ENCODE measurements at places on chromosomes 2 and 18. TPM values are rescaled to one million over a fixed set of nuclear protein-coding genes. Genes with fewer than 3 reads are reported as not detected.

ATP6V1B1 gene
- not detected for total RNA-seq

LBX2 gene
- total RNA-seq: 0.94 TPM

COL6A3 gene
- 9.5 TPM for total RNA-seq

EN1 gene
- not detected for total RNA-seq

MSTN gene
- not detected for total RNA-seq

ERCC3 gene
- 52.8 TPM for total RNA-seq

GRCh38 chr2:239329972-239330572 is 70.7 kb downstream of the HDAC4 start:
- DNase-seq: no peak

GRCh38 chr2:120864981-120865380 is 129.3 kb downstream of the GLI2 start:
- DNase-seq: no peak

DNA sequence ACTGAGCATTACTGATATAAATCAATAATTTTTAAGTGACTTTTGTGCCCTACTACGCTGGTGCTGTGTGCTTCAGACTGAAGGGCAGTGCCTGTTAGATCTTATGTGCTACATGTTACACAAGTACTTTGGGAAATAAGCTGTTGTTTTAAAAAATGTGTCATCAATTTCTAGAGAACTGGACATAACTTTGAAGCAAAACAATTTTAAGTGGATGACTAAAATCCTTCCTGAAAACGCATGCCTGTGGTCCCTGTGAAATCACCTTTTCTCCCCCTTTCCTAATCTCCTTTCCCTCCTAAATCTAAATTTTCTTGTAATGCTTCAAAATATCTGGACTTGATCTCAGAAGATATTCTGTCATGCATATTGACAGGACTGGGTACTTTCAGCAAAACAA is 7.1 kb upstream of the IL1RL1 start:
- DNase-seq: no peak

DNA sequence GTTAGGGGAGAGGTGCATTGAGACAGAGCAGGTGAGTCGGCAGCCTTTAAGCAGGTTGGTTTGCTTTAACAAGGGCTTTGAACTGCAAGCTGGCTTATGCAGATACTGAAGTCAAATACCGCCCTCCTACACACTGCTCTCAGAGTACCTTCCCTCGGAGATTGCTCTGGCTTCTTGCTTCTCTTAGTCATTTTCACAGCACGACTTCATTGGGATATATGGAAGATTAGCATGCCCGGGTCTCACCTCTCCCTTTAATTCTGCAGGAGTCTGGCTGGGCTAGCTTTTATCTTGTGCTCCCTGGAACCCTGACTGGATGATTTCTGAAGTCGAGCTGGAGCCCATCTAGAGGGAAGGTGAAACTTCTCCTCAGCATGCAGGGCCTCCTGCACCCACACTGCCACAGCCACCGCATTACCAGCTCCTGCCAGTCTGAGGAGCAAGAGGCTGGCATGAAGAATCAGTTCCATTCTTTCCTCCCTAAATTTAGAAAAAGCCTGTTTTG is 395.5 kb upstream of the HNRNPA3 start:
- DNase-seq: no peak

DNA sequence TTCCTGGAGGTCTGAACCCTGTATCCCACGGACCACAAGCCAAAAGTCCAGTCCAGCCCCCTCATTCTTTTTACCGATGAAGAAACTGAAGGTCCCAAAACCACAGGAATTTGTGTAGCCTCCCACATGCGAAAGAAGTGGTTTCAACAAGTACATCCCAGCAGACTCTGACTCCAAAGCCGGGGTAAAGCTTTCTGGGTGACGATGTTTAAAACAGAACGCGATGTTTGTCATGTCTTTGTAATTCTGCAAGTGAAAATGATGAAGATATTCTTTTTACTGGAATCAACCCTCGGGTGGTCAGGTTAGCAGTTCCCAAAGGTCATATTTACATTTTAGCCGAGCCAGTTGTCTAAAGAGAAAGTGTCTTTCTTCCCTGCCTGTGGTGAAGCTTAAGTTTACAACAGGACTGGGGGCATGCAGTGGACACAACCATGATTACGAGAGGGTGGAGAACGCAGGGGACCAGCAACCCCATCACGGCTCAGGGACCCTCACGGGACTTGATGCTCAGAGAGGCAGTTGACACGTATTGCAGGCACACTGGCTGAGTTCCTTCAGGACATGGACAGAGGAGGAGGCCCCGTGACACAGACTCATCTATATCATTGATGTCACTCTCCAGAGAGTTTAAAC is 17.8 kb upstream of the TMEM131 start:
- no peak for DNase-seq

DNA sequence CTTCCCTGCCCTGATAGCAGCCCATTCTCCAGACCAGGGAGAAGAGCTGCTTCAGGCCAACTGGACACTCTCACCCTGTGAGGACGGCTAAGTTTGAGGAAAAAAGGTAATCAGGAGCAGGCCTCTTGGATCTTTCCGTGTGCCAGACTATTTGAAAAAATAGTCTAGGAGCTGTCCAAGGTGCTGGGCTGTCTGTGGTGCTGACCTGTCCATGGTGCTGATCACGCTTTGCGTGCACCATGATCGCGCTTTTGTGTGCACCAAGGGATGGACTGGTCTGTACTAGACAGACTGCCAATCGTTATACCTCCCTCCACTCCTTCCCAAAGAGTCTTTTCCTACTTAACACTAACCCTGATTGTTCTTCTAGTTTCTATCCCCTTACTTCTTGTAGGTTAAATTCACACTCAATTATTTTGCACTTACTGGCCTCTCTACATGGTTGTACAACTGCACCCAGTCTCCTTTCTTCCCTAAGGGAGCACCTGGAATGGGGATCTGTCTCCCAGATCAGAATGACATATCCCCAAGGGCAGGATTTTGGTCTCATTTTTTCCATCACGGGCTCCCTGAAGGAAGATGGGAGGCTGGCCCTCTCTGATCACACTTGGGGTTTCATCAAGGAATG is 295.4 kb downstream of the CELF4 start:
- DNase-seq: peak; percentile 7

GRCh38 chr2:160324161-160324800 is 124.2 kb upstream of the ITGB6 start:
- DNase-seq: peak; percentile 16

DNA sequence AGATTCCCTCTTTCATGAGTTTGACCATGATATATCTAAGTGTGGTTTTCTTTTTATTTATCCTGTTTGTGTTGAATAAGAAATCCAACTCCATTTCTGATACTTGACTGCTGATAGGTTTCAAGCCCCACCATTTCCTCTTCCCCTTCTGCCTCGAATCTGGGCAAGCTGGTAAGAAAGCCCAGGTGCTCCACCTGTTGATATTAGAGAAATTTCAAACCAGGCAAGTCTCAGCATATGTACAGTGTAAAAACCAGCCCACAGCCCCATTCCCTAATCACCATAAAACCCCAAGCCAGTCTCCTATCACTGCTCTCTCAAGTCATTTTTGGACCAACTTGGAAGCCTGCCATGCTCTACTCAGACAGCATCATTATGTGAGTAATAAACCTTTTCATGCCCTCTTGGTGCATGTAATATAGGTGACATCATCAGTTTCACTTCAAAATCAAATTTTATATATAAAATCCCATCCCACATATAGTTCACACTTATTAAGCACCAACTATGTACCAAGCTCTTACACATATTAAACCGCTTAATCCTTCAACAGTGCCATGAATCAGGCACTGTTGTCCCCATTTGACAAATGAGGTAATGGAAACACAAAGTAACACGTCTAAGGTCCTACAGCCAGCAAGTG is 46.6 kb downstream of the SMAD2 start:
- no peak for DNase-seq

DNA sequence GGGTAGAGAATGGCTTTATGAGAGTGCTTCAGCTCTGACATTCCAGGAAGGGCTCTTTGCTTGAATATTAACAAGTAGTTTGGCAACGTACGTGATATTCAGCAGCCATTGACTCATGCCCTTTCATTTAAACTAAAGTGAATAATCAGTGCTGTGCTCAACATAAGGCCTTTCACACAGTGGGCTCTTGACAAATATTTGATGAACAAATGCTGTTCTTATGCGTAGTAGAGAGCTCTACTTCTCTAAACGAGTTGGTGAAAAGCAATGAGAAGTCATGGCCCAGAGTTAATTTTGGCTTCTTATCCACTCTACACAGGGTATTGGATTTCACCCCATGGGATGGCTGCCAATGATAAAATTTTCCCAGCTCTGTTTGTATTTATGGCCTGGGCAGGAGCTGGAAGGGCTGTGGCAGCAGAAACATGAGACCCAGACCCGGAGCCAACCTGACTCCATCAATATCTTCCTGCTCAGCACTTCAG is 338.9 kb downstream of the CCDC85A start:
- no peak for DNase-seq

DNA sequence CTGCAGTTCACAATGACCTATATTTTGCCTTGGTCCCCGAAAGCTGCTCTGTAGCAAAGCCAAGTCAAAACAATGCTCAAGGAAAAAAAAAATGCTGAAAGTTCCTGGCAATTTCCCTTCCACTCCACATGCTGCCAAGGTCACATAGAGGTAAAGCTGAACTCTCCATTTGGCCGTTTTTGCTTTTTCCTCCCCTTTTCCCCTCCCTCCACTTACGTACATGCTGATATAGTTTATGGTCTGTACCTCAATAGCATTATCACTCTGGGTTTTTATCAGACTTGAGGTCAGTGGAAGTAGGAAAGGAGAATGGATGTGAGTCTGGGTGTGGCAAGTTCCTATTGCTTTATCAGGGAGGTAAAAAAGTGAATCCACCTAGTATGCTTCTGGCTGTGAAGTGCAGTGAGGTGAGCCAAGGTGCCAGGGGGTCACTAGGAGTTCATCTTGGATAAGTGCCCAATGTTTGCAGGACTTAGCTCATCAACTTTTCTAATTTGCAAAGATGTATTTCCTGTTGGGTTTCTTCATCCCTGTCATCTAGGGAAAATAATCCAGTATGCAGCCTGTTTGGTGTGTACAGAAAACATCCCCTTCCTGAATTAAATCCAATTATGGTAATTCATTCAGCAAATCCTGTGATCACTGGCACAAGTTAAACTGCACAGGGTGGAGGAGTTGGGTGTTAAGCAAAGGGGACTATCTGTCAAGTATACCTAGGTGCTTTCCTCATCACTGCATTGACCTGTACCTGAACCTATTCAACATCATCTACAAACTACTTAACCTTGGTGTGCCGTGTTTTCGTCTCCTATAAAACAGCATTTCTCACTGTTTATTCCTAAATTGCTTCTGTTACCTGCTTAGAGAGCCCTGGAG is 124.3 kb upstream of the CYP26B1 start:
- no peak for DNase-seq

GRCh38 chr2:9288233-9288632 is 81.6 kb downstream of the ASAP2 start:
- no peak for DNase-seq

- DNase-seq: no peak
Observed at GRCh38 chr18:24876266-24876665, 415.8 kb downstream of the HRH4 start.

GRCh38 chr2:12717191-12718014 is 667 bp downstream of the TRIB2 start:
- DNase-seq: peak; percentile 79

DNA sequence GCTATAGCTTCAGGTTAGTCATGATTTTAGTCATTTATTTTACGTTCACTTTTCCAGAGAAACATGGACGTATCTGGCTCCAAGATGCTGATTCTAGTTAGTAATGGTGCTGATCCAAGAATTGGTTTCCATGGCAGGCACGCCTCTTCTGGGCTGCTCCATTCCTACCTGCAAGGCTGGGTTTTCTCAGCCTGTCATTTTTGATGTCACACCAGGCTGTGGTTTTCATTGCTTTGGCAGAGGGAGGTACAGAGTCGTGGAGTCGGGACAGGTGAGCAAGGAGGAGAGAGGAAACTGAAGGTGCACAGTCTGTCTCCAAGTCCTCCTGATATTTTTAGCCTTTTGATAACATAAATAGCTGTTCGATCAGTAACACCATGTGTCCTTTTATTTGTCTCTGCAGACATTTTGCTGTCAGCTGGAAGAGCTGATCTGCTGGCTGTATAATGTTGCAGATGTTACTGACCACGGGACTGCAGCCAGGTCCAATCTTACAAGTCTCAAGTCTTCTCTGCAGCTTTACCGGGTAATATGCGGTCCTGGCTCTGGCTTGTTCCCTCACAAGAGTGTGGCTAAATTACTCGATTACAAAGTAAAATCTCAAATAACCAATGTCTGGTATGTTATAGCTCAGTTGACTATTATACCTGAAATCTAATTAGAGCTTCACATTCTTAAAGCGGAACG is 17.8 kb downstream of the CEP68 start:
- DNase-seq: no peak

GRCh38 chr2:99636144-99637034 is 146.6 kb upstream of the REV1 start:
- DNase-seq: no peak

- DNase-seq: no peak
Observed at GRCh38 chr2:95382686-95383634, 19.5 kb upstream of the FAHD2A start.

DNA sequence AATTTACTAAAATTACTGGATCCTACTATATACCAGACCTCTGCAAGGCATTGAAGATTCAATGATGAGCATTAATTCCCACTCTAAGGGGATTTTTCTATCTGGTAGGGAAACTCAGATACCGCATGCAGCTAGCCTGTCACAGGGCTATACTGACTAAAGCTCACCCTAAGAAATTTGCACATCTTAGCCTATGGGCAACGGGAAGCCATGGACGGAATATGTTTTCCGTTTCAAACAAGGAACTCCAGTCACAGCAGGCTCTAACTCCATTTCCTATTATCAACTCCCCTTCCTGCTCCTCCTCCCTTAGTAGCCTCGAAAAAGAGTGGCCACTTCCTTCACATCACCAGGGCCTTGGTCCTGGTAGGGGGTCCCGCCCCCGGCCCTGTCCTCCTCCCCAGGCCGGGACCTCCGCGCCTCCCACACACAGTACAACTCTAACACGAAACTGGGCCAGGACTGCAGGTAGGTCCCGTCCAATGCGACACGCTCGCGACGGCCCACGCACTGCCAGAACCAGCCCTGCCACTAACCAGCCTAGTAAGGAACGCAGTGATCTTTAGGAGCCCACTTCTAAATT is 659 bp upstream of the COX5B start:
- no peak for DNase-seq

DNA sequence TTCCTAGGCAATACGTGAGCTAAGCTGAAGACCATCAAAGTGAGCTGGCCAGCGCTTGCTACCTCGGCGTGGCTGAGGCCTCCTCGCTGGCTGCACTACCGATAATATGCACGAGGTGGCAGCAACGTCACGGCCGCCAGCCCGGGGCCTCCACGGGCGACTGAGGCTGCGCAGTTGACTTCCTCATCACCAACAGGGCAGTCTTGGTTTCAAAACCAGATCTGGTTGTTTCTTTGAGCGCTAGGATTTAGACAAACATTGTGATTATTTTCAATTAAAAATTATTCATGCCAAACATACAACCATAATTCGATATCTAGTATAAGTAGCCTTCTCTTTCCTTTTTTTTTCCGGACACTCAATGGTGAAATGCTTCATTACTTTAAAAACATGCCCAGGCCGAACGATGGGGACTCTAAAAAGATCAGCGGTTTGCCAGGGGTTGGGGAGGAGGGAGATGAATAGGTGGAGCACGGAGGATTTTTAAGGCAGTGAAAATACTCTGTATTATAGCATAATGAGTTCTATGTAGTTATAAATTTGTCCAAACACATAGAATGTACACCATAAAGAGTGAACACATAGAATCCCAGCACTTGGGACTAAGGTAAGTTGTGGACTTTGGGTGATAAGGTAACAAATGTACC is 52.0 kb downstream of the CYBRD1 start:
- DNase-seq: peak; percentile 68

- no peak for DNase-seq
Observed at GRCh38 chr2:159939946-159940345, 122.5 kb downstream of the PLA2R1 start.
